ENCODE measurements at places on chromosomes 7 and 10.

GRCh38 chr7:42227541-42227935, 9.5 kb downstream of the GLI3 start:
- no peak for DNase-seq

DNA sequence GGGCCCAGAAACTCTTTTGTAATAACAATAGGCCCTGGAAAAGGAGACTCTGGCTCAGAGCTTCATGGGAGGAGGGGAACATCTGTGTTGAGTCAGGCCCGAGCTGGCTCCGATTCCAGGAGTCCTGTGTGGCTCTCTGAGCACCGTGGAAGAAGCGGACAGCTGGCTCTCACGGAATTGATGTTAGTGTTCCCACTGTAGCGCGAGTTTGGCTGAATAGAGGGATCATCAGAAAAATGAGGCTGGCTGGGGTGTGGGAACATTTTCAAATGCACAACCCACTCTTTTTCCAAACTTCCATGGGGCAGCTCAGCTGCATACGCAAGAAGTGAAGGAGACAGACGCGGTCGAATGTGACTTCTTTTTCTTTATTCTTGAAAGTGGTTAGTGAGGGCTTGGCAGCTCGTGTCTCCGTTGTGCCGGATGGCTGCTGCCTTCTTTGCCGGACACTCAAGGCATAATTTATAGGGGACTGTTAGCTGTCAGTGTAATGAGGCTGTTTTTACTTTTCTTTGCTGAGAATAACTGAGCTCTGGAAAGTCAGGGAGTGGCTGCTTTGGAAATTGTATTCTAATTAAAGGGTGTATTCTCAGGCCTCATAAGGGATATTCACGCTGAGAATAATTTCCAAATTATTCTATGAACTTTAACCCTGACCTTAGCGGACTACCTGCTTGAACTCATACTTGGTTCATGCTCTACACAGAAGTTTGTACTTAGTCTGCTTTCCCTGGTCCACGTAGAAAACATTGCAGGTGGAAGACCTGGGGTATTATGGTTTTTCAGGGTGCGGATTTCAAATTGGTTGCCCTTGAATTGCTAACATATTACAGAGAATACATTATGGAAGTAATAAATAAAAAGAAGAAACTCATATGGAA, 23.1 kb downstream of the MDFIC start:
- DNase-seq = no peak

- DNase-seq = no peak
These were observed 129.0 kb downstream of the INHBA start for GRCh38 chr7:41573862-41574261.

DNA sequence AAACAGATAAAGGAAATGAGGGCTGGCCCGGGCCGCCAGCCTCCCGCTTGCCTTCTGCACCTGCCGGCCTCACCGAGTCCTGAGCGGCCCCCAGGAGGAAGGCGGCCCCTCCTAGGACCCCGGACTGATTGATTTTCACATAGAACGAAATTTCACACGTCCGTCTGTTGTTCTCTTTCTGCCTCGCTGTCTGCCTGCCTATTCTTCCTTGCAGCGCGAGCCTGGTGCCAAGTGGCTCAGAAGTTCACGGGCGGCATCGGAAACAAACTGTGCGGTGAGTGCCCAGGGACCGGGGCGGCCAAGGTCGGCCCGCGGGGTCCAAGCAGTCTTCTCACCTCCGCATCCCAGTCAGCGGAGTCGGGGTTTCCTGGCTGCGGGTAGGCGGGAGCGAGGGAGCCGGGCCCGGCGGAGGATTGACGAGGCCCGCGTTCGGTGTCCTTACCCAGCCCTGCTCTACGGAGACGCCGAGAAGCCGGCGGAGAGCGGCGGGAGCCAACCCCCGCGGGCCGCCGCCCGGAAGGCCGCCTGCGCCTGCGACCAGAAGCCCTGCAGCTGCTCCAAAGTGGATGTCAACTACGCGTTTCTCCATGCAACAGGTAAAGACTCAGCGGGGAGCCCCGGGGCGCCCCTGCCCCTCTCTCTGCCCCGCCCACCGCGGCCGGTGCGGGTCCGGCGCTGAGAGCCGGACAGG, 967 bp downstream of the GAD2 start:
- peak; percentile 45 for DNase-seq

GRCh38 chr10:19638182-19638895, 177.9 kb upstream of the PLXDC2 start:
- DNase-seq = no peak

DNA sequence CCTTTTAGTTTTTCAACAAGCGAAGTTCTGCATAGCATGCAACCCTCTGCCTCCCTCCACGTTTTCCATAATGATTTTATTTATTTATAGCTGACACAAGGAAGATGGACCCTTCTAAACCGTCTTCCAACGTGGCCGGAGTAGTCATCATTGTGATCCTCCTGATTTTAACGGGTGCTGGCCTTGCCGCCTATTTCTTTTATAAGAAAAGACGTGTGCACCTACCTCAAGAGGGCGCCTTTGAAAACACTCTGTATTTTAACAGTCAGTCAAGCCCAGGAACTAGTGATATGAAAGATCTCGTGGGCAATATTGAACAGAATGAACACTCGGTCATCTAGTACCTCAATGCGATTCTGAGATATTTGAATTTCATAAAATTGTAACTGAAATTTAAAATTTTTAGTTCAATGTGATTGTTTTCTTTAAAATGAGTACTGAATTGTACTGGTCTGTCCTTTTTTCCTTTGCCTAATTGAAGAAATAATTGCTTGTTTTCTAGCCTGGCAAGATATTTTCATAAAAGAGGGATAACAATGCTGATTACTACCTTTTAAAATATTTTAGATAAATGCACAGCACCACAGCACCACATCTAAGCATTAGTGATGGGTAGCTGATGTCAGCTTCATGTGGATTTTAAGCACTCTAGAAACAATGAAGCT, 41.5 kb upstream of the SLC39A12 start:
- DNase-seq = no peak

DNA sequence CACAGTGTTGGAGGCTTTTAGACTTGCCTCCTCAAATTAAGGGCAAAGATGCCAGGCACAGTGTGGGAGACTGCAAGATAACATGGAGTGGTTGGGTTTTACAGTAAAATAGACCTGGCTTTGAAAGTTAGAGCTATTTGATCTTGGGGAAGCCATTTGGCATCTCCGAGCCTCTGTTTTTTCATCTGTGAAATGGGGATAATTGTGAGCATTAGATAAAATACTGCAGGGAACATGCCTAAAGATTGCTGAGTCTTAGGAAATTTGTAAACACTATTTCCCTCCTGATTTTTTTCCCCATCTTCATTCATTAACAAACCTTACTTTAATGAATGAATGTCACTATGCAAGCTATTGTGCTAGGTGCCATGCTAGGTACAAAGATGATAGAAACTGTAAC, 241.3 kb upstream of the SLC26A5 start:
- DNase-seq = no peak

GRCh38 chr10:11014671-11015445, 2.8 kb upstream of the CELF2 start:
- DNase-seq = peak; percentile 25

DNA sequence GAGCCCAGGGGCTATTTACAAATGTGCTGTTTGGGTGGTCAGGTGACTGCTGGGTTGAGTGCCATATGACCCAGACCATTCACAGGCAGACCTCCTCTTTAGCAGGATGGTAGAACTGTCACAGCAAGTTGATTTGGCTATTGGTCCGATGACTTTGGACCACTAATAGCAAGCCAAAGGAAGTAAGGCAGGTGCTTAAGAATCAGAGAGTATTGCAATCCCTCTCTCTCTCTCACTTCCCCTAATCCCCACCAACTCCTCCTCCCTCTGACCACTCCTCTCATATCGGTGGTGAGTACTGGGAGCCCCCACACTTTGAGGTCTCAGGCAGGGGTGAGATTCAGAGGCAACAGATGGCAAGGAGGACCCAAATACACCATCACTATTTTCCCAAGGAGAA, 165.3 kb downstream of the TRIL start:
- DNase-seq = no peak

DNA sequence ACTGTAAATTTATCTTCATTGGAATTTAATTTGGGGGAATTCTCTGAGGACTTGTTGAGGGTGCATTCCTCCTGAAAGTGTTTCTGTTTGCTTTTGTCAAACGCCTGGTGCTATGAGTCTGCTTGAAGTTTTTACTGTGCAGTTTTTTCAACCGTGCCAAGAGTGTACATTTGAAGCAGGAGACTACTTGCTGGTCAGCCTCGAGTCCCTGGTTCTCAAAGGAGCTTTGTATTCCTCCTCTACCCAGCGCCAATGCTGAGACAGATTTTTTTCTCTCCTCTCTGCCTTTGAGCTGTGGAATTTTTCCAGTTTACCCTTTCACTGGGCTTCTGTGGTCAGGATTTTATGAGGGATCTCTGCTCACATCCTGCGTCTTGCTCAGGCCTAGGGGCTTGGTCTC, 62.1 kb downstream of the NPY start:
- DNase-seq = no peak

DNA sequence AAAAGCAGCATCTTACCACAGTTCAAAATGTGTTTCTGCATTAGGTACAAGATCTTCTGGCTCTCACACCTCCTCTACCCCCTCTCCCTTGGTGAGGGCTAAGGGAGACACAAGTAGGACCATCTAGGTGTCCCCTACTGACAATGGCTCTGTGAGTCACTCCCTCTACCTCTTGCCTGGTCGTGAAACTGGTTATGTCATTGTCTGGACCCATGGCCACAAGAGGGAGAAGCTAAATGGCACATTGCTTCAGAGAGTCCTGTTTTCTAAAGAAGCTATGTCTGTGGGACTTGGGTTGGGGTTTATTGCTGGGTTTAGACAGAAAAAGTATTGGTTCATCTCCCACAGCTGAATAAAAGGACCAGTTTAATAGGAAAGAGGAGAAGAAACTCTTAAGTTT, 4.0 kb upstream of the PLXNA4 start:
- peak; percentile 10 for DNase-seq

DNA sequence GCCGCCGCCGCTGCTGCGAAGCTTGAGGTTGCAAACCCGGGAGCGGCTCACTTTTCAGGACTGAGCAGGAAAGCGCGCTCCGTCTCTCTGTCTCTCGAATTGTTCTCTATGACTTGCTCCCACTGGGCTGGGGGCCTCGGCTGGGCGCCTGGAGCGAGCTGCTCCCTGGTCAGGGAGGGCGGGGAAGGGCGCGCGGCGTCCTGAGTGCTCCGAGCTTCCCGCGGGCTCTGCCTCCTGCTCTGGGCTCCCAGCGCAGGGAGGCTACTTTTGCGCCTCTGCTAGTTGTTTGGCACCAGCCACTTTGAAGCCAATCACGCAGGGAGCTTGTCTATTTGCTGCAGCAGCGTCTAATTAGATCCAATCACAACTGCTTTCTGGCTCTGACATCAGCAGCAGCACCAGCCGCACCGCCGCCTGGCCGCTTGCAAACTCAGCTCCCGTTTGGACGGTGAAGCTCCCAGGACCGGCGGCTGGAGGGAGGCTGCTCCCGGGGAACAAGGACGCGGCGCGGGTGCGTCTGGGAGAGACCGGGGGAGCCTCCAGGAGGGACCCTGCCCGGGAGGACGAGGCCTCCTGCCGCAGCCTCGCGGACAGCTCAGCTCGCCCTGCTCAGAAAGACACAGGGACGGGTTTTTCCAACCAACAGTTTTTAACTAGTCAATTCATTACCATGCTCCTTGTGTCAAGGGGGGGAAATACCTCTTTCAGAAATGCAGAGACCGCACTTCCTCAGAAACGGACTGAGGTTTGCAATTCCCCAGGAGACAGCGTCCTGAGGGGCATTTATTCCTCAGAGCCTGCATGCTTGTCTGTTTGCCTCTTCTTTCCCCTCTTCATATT, at the start of gene ADARB2:
Gene ADARB2, minus strand, starts transcription at position 304 of the 840 bp plus-strand sequence.
- DNase-seq = peak; percentile 96

GRCh38 chr10:84329196-84329611, 815 bp downstream of the CCSER2 start:
- peak; percentile 1 for DNase-seq

- no peak for DNase-seq
These were observed 48.3 kb downstream of the EBF3 start for GRCh38 chr10:129915526-129916378.

DNA sequence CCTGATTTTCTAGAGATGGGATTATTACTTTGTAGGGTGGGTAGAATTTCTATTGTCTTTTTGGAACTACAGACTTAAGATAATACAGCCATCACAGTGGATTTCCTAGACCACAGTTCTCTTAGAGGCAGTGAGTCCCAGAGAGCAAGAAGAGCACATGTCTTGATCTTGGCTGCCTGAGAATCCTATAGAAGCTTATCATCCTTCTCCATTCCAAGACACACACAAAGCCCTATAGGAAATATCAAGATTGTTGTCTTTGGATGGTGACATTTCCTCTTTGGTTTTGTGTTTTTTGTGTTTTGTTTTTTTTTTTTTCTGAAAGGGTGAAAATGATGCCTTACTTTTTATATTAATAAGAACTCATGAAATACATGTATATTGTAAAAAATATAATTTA, 143.1 kb downstream of the AHR start:
- no peak for DNase-seq

- no peak for DNase-seq
These were observed 43.8 kb upstream of the RABGEF1 start for GRCh38 chr7:66696774-66697191.

GRCh38 chr10:117617659-117618058, 75.1 kb downstream of the EMX2 start:
- no peak for DNase-seq

DNA sequence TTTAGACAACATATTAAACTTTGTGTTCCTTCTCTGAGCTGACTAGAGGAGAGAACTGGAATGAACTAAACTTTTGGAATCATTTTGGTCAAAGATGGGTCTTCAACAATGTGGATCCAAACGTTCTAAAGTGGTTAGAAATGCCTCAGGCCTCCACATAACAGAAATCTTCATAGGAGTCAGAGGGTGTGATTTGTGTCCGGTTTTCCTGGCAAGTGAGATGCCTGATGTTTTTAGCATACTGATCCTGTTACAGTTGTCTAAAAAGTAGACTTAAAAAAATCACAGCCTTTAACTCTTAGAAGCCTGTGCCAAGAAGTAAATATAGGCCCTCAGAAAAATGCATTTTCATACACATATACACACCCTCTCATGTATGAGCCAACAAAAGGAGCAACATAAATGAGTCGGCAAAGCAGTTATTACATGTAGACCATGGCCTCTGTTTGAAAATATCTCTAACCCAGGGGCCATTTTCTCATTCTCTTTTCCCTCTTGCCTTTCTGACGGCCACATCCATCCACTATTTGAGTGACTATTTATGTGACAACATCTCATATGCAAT, 64.5 kb downstream of the ST7 start:
- DNase-seq = no peak

GRCh38 chr10:108561649-108562048, 1361.7 kb downstream of the XPNPEP1 start:
- no peak for DNase-seq

- DNase-seq = no peak
These were observed 60.8 kb upstream of the ELN start for GRCh38 chr7:73966941-73967831.

DNA sequence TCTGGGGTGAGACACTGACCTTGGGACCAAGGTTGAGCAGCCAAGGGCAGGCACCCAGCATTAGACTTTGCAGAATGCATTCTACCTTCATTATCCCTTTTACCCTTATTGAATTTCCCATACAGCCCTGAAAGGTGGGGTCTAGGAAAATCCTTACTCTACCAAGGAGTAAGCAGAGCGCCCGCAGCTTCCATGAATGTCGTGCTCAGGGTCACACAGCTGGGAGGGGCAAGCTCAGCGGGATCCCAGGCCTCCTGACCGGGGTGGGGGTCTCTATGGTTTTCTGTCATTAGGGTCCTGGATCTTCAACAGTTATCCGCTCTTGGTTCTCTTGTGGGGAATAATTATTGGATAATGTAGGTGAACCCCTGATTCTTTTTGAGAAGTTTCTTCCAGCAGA, 30.7 kb upstream of the BTBD16 start:
- DNase-seq = no peak

- no peak for DNase-seq
These were observed 17.1 kb downstream of the PNLIPRP2 start for GRCh38 chr10:116637830-116638229.

- peak; percentile 1 for DNase-seq
These were observed 141.7 kb upstream of the CCDC6 start for GRCh38 chr10:60048091-60048501.
